Inflammatory macrophage (primary cell): ENCODE measurements at places on chromosomes 13 and 19.

DNA sequence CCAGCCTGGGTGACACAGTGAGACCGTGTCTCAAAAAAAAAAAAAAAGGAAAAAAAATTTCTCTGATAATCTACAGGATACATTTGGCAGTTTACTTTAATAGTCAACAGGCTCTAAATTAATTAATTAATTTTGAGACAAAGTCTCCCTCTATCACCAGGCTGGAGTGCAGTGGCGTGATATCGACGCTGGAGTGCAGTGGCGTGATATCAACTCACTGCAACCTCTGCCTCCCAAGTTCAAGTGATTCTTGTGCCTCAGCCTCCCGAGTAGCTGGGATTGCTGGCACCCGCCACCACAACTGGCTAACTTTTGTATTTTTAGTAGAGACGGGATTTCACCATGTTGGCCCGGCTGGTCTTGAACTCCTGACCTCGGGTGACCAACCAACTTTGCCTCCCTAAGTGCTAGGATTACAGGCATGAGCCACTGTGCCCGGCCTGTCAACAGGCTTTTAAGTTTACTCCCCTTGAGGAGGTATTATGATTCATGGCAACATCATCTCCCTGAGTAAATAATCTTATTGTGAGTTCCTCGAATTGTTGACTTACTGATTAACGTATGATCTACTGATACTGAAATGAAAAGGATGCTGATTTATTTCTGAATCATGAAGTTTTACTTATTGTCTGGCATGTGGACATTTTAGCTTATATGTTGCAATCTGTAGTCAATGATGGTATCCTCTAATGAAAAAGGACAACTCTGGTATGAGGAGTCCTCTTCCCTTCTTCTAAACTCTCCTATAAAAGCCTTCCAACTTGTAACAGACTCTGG, 21.3 kb upstream of the MTRF1 start:
- DNase-seq, result no peak

GRCh38 chr19:16316506-16316882, 8.1 kb upstream of the KLF2 start:
- DNase-seq, result no peak

DNA sequence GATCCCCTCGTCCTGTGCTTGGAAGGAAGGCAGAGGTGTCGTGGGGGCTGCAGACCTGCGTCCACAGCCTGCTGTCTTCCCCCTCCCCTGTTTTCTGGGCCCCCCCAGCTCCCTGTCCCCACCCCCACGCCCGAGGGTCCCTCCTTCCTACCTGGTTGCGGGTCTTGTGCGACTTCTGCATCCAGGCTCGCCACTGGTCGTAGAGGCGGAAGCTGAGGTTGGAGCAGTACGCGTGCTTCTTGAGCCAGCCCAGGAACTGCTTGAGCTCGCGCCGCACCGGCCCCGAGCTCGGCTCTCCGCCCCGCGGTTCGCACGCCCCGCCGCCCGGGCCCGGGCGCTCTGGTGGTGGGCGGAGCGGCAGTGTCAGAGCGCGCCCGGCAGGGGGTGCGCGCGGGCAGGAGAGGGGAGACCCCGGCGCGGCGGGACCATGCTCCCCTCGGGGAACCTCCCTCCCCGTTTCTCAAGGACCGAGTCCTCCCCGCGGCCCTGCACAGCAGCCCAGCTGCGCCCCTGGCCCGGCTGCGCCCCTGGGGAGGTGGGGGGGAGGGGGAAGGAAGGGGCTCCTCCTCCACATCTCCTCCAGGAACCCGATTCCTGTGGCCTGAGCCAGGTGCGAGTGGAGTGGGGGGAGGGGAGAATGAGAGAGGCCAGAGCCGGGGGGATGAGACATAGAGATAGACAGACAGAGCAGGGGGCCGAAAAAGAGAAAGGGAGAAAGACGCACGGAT, 5.7 kb downstream of the REX1BD start:
- peak; percentile 84 for DNase-seq

DNA sequence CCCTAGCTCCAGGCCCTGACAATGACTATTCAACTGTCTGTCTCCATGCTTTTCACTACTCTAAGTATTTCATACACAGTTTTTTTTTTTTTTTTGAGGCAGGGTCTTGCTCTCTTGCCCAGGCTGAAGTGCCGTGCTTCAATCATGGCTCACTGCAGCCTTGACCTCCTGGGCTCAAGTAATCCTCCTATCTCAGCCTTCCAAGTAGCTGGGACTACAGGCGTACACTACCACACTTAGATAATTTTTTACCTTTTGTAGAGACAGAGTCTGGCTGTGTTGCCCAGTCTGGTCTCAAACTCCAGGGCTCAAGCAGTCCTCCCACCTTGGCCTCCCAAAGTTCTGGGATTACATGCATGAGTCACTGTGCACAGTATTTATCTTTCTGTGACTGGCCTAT, 815.4 kb downstream of the DACH1 start:
- no peak for DNase-seq

DNA sequence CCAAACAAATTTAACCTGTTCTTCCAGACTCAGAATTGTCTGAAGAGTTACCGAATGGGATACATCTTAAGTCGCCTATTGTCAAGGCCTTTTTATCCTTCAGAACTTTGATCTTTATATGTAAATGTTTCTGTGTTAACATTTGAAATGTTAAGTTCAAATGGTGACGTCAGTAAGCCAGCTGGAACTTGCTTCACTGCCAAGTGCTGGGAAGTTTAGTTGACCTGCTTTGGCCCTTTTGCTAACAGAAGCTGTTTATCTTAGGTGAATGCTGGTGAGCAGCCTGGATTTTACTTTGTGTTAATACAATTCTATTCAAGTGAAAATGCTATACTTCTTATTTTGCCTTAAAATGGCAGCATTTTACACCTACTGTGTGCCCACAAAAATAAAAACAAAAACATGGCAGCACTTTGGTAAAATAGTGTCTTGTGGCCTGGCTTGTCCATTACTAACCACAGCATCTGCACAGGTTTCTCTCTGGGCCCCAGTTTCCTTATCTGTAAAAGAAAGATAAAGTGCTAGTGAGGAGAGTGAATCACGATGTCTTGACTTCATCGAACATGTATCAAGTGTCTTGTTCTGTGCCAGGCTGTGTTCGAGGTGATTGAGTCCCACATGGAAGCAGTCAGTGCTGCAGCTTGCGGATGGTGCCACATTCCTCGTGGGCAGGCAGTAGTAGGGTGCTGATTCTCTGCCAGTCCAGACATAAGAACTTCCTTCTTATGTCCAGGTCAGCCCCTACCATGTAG, 2.2 kb downstream of the NAXD start:
- DNase-seq, result no peak

GRCh38 chr13:95023405-95023804, 277.8 kb downstream of the ABCC4 start:
- DNase-seq, result no peak

DNA sequence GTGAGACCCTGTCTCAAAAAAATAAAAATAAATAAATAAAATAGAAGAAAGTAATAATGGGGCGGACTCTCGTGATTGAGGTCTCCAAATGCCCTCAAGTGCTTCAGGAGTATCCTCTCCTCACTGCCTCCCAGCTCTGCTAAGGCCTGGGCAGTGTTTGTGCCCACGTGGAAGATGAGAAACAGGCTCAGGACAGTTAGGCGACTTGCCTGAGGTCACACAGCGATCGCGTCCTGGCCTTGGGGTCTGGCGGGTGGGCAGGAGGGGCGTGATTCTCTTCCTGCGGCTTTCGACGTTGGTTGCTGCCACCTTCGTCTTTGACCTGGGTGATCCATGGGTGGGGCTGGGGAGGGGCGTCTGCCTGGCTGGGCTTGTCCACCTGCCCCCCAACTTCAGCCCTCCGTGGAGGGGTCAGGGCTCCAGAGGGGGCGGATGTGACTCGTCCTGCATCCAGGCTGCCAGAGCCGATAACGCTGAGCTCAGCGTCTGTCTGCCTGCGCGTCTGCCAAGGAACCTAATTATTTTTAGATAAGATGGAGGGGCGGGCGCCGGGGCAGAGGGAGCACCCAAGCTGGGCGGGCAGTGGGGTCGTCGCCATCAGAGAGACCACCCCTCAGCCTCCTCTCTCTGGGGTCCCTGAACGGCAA, 56.9 kb downstream of the NFIC start:
- no peak for DNase-seq

- no peak for DNase-seq
Observed at GRCh38 chr19:4357921-4358326, 14.6 kb downstream of the MPND start.

GRCh38 chr13:102724923-102725322, 30.1 kb upstream of the METTL21C start:
- DNase-seq, result no peak

DNA sequence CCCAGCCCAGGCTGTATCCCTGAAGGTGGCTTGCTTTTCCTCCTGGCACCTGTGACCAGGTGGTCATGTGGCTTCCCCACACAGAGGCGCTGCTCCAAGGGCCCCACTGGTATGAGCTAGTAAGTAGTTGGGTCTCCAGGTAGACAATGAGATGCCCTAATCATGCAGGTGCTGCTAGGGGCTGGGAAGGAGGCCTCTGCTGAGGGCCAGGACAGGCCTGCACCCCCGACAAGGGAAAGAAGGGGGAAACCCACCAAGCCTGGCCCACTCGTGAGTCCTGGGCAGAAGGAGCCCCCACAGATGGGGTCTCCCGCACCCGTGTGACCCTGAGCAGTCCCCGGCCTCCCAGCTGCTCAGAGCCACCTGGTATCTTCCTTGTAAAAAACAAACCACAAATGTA, 13.2 kb downstream of the PEX11G start:
- DNase-seq, result no peak

DNA sequence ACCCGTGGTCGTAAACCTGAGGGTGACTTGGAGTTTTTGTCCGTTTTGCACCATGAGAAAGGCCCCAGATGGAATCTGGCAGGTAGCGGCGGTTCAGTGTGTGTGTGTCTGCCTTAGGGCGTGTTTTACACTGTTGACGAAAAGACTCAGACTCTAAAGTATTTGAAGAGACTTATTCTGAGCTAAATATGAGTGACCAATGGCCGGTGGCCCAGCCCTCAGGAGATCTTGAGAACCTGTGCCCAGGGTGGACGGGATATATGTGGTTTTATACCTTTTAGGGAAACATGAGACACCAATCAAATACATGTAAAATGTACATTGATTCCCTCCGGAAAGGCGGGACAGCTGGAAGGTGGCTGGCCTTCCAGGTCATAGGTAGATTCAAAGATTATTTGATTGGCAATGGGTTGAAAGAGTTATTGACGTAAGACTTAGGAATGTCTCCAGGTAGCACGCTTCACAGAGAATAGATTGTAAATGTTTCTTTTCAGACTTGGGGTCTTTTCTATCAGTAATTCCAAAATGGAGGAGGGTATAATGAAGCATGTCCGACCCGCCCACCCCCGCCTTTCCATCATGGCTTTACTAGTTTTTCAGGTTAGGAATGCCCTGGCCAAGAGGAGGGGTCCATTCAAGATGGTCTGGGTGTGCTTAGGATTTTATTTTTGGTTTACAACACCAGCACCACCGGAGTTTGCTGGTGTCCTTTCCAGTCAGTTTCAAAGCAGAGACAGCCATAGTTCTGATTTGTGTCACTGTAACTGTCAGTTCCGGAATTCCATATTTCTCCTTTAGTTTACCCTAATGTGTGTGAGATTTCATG, 1.0 kb upstream of the ZNF529 start:
- DNase-seq, result peak; percentile 5

- no peak for DNase-seq
Observed at GRCh38 chr13:111919849-111920248, 147.1 kb upstream of the SOX1 start.

DNA sequence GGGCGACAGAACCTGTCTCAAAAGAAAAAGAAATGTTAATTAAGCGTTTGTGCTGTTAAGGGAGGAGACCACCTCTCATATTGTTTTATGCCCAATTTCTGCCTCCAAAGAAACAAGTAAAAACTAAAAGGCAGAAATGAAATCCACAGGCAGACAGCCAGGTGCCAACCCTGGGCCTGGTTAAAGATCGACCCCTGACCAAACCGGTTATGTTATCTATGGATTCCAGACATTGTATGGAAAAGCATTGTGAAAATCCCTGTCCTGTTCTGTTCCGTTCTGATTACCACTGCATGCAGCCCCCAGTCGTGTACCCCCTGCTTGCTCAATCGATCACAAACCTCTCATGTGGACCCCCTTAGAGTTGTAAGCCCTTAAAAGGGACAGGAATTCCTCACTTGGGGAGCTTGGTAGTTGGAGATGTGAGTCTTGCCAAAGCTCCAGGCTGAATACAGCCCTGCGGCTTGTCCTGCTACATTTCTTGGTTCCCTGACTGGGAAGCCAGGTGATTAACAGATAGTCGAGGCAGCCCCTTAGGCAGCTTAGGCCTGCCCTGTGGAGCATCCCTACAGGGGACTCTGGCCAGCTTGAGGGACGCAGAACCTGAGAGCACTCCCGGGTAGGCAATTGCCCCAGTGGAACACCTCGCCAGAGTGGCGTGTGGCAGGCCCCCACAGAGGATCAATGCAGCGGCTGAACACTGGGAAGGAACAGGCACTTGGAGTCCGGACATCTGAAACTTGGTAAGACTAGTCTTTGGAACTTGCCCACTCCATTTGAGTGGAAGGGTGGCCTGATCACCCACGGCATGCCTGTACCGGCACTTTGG, 748 bp upstream of the ZNF552 start:
- DNase-seq, result no peak

DNA sequence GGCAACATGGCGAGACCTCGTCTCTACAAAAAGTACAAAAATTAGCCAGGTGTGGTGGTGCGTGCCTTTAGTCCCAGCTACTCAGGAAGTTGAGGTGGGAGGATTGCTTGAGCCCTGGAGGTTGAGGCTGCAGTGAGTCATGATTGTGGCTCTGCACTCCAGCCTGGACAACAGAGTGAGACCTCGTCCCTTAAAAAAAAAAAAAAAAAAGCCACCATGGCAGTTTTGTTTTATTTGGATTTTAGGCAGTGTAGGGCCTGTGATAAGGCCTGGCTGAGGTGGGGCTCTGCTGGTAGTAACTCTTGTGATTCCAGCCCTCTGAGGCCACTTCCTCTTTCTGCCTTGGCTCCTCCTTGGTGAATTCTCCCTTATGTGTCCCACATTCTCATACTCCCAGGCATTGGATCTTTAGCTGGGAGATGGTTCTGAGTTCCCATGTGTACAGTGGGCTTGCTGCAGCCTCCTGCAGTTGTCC, 39.2 kb downstream of the GATAD2A start:
- DNase-seq, result peak; percentile 43

DNA sequence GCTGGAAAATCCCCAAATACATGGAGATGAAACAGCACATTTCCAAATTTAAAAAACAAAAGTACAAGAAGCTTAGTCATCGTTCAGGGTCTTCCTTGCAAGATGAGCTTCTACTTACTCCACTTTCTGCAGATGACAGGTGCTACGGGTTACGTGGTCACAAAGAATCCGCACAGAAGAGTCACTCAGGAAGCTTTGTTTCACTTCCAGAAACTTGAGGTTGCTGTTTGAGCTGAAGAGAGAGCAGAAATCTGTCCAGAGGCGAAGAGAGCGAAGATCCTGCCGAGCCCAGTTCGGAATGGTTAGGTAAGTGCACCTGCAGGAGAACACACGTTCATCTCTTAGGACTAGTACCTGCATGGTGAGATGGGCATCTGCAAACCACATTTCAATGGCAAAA, 9.4 kb downstream of the NLRP7 start:
- DNase-seq, result no peak

GRCh38 chr13:22108283-22108942, 437.5 kb downstream of the FGF9 start:
- DNase-seq, result peak; percentile 6
